ENCODE measurements at places on chromosomes 4 and X. TPM values are rescaled to one million over a fixed set of nuclear protein-coding genes. Genes with fewer than 3 reads are reported as not detected.

Gene LCORL
- 34.1 TPM for total RNA-seq

Gene GAB3
- total RNA-seq: 5.3 TPM

Gene KIT
- 297 TPM for total RNA-seq

Gene MTMR8
- total RNA-seq: 2.2 TPM

Gene NSDHL
- total RNA-seq: 20.8 TPM

Gene PCDH7
- total RNA-seq: 30.9 TPM

Gene LARP1B
- 21.8 TPM for total RNA-seq

Gene CITED1
- total RNA-seq: 0.32 TPM

Gene IL2RG
- 5.1 TPM for total RNA-seq

Gene PABPC1L2B
- total RNA-seq: not detected

Gene TMSB15A
- 1.6 TPM for total RNA-seq

Gene ASMT
- not detected for total RNA-seq

Gene RBM46
- total RNA-seq: 0.29 TPM

Gene PRDM5
- total RNA-seq: 14.4 TPM

Gene ARHGAP10
- total RNA-seq: 138 TPM

Gene SSX1
- total RNA-seq: not detected

Gene ZXDA
- total RNA-seq: 13.2 TPM

Gene AREG
- total RNA-seq: 46.2 TPM

Gene NCAPG
- 0.33 TPM for total RNA-seq

Gene TLR2
- total RNA-seq: 52.4 TPM

Gene CTSO
- 19.4 TPM for total RNA-seq
